Peyer's patch (tissue), 4 donors: ENCODE measurements at places on chromosomes 11 and 22.

- no peak for DNase-seq
These were observed 35.2 kb downstream of the IGLL1 start for GRCh38 chr22:23544852-23545251.

DNA sequence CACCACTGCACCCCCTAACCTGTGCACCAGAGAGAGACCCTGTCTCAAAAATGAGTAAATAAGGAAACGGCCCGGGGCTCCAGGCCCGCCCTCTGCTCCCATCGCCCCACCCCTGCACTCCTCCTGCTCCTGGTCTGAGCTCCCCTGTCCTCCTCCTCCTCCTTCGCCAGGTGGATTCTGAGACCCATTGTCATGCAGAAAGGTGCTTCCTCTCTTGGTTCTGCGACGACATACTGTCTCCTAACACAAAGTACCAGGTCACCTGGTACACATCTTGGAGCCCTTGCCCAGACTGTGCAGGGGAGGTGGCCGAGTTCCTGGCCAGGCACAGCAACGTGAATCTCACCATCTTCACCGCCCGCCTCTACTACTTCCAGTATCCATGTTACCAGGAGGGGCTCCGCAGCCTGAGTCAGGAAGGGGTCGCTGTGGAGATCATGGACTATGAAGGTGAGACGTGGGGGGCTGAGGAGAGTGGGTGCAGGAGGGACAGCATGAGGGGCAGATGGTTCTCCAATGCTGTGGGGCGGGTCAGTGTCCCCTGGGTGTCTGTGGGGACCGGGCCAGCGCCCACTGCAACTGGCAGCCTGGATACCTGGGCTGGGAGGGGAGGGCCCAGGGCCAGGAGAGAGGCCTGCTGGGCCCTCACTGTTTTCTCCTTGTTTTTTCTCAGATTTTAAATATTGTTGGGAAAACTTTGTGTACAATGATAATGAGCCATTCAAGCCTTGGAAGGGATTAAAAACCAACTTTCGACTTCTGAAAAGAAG is 3.1 kb upstream of the APOBEC3D start:
- DNase-seq, result no peak

DNA sequence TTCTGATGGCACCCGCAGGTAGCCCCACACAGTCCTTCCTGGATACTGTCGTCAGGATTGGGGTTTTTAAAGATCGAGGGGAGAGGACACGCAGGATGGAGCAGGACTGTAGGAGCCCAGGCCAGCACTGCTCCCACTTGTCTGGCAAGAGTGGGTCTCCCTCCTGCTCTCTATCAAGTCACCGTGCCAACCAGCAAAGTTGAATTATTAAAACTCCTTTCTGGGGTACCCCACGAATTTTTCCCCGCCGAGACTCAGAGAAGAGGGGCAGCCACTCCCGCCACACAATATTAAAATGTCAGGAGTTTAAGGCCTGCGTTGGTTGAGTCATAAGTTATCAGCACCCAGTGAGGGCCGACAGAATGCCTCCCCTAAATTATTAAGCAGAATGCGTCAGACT is 10.1 kb downstream of the LMO1 start:
- no peak for DNase-seq

GRCh38 chr11:22567759-22568158 is 57.9 kb downstream of the FANCF start:
- no peak for DNase-seq

- DNase-seq, result no peak
These were observed 36.5 kb downstream of the HTR3A start for GRCh38 chr11:114011443-114011842.

- DNase-seq, result peak; percentile 61
These were observed 51.8 kb downstream of the C11orf71 start for GRCh38 chr11:114348200-114349191.

- no peak for DNase-seq
These were observed 260.0 kb downstream of the SOX6 start for GRCh38 chr11:16096336-16096735.

DNA sequence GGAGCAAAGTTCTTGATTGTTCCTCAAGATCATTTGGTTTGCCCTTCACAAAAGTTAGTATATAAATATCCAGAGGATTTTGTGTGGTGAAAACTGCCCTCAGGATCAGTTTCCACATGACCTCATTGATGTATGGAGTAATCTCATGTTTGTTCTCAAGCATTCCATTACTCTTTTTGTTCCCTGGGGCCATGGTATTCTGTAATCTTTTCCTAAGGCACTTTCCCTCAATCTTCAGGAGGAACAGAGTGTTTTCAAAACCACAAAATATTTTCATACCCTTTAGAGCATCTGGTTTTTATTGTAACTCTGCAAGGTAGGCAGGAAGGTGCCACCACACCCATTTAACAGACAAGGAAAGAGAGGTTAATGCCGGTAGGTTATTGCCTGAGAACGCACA is 99.6 kb downstream of the FAM181B start:
- DNase-seq, result no peak

- DNase-seq, result no peak
These were observed 9.8 kb downstream of the RAB30 start for GRCh38 chr11:83061883-83062282.

DNA sequence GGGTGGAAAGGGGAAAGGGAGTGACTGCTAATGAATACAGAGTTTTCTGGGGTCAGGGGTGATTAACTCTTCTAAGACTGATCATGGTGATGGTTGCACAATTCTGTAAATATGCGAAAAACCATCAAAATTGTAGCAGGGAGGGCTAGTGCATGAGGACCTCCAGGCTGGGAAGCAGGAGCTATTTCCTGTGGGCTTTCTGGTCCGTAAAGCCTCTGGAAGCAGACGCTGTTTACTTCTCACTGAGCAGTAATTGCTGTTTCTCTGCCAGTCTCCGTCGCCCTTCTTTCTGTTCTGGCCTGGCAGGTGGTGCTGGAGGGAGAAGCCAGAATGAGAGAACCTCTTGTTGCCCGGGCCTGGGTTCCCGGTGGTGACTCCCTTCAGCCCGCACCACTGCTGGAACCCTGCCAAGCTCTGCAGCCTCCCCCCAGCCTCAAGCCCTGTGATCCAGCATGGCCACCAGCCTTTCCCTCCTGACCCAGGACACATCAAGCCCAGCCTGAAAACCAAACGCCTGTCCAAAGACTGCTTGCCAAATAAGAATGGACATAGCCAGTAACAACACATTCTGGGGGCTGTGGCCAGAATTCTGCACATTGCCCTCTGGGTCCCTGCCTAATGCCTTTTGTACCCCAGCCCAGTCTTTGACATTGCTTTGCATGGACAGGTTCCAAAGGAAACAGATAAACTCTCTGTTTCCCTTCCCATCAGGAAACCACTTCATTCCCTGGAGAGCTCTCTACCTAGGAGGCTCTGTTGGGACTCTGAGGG is 201.0 kb upstream of the NAV2 start:
- DNase-seq, result no peak

- DNase-seq, result peak; percentile 38
These were observed 78.7 kb upstream of the SUSD2 start for GRCh38 chr22:24102366-24103200.

DNA sequence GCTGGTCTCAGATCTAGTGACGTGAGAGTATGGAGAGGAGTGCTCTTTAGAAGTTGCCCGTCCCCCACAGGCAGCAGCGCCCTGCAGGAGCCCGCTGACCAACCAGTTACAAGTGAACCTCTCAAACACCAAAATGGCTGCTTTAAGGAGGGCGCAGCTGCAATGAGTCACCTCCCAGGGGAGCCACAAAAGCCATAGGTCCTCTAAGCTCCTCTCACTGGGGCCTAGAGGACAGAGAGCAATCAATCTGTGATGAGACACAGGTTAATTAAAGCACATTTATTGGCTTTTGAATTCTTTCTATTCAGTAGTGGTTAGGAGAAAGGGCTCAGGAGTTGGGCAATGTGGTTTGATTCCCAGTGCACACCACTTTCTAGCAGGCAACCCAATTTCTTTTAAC is 15.5 kb upstream of the RAPSN start:
- DNase-seq, result no peak

DNA sequence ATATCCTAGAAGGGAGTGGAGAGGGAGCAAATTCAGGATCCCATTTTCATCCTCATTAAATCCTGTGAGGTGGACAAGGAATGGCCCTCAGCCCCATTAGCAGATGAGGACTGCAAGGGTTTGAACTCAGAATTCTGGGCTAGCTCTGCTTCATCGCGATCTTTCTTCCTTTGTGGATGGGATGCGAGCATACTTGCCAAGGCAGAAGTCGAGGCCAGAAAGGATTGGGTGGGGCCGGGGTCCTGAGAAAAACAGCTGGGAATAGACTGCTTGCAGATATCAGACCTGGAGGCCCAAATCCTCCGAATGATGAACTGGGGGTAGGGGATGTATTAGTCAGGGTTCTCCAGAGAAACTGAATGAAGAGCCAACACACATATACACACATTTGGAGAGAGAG is 179.0 kb downstream of the CHST1 start:
- DNase-seq, result no peak

GRCh38 chr11:21040630-21041029 is 371.2 kb downstream of the NELL1 start:
- DNase-seq, result no peak

DNA sequence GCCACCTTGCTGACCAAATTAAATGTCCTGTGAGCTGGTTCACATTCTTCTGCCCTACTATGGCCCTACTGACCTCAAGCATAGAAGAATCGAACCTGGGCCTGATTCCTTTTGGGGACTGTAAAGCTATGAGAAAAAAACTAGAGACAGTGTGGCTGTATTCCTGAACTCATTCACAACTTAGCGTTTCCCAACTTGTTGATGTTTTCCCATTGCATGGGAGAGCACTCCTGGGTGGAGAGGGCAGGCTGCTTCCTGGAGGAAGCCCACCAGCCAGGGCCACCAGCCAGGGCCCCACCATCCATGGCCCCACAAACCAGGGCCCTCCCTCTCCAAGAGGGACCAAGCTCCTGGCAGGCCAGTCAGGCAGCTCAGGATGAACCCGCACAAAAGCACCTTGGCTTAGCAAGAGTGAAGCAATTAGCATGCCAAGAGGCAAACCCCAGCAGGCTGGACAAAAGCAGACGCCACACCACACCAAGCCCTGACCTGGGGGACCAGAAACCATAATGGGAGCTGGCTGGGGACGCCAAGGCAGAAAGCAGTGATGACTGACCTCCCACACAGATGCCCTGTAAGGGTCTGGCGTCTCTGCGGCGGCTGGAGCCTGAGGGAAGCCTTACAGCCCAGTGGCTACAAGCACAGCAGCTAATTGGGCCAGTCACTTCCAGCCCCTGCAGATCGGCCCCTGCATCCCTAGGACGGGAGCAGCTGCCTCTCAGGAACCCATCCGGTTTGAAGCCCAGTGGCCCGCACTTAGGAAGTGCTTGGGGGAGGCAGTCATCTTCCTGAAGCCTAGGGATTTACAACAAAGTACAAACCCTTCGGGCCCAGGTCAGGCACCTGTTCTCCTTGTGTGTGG is 2.1 kb downstream of the CERK start:
- no peak for DNase-seq

DNA sequence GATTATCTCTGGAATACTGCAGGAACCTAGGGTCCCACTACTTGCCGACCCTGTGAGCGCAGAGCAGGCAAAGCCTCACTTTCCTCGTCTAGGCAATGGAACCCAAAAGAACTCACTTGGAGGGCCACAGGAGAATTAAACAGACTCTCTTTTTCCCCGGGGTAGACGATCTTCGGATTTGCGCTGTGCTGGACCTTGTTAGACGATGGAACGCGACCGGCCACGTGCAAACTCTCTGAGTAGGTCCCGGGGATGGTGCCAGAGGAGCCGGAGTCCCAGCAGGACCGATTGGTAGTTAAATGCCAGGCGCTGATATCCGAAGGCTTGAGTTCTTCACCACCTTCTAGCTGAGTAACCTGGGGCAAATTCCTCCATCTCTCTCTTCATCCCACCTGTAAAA is 1.0 kb upstream of the SLC1A2 start:
- DNase-seq, result no peak

- no peak for DNase-seq
These were observed 13.0 kb upstream of the BID start for GRCh38 chr22:17787241-17787640.

DNA sequence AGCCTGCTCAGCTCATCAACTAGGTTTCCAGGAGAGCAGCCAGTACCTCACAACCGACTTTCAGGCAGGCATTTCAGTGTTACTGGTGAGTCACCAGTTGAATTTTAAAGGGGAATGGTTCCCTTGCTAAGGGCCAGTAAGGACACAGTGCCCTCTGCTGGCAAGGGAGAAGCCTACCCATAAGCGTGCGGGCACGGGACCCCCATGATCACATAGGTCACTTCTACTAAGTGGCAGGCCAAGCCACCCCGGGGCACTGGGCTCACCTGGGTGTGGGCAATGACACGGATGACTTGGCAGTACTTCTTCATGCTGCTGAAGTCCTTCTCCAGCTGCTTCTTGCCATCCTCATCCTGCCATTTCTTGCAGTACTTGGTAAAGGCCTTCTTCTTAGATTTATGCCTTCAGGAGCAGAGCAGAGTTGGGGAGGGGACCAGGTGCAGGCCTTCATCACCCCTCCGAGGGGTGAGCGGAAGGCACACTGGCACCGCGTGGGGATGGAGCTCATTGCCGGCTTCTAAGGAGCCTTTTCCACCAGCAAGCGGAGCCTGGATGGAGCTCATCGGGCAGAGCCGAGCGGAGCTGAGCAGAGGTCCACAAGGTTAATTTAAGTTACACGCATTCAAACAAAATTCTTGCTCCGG is 2.9 kb downstream of the RPL3 start:
- peak; percentile 75 for DNase-seq

DNA sequence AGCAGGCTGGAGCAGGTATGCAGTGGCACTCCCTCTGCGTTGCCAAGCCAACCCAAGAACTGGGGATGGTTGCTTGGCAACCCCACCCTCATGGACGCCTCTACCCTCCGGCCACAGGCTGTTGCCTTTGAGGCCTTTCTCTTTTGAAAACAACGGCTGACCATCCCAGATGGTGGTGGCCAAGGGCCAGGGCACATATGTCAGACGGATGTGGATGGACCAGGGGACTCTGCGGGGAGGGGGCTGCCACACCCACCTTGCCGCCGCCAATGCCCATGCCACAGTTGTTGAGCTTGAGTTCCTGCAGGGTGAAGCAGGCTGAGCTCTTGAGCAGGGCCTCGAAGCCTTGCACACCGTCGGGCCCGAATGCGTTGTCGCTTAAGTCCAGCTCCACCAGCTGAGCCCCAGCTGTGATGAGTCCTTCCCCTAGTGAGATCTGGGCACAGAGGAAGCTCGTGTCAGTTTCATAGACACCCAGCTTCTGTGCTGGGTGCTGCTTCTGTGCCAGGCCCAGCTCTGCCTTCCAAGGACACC is 21.5 kb downstream of the RANGAP1 start:
- no peak for DNase-seq

DNA sequence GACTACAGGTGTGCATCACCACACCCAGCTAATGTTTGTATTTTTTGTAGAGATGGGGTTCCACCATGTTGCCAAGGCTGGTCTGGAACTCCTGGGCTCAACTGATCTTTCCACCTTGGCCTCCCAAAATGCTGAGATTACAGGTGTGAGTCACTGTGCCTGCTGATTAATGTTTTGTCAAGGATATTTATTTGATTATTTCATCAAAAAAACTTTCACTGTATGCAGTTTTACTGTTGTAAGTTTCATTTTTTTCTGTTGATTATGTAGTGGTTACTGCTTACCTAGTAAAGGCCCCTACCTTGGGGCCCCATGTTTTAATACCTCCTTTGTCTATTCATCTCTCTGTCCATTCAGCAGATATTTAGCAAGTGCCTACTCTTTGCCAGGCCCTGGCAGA is 16.7 kb upstream of the FAM168A start:
- no peak for DNase-seq
